ENCODE measurements at places on chromosomes 5 and 9.
A peak's percentile ranks its signal among the peaks of the same experiment; 100 is the strongest.

- no peak for DNase-seq
Measured at GRCh38 chr9:100324594-100325200, 28.0 kb downstream of the TEX10 start.

GRCh38 chr9:22160221-22160620 is 151.1 kb upstream of the CDKN2B start:
- no peak for DNase-seq

- DNase-seq: no peak
Measured at GRCh38 chr9:2655411-2655901, 33.9 kb downstream of the VLDLR start.

DNA sequence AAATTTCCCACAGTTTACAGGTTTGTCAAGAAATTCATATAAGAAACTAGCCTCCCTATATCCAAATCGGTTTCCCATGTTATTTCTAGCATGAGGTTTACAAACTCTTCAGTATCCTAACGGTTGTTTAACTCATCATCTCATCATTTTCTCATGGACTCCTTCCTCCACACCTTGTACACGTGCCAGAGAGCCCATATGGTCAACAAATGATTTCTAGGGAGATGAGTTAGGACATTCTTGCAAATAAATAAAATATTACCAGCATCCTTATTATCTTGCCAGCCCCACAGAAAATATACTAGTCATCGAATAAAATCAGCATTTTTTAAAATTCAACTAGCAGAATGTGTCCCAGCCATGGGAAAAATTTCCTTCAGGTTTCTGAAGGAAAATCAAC is 285.2 kb downstream of the EBF1 start:
- DNase-seq: no peak

DNA sequence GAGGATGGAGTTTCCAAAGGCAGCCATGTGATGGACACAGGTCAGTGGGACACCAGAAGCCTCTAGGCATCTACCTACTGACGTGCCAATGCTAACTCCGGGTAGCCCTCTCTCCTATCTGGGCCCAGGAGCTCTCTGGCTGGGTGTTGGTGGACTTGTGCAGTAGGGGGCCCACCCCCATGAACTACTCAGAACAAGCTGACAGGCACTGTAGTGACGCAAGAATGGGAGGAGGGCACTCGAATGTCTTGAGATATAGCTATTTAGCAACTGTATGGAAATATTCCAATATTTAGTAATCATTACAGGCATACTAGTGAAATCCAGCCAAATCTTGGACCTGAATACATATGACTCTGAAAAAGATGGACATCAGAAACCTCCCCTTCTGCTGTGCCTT is 5.7 kb upstream of the DOCK2 start:
- DNase-seq: no peak

DNA sequence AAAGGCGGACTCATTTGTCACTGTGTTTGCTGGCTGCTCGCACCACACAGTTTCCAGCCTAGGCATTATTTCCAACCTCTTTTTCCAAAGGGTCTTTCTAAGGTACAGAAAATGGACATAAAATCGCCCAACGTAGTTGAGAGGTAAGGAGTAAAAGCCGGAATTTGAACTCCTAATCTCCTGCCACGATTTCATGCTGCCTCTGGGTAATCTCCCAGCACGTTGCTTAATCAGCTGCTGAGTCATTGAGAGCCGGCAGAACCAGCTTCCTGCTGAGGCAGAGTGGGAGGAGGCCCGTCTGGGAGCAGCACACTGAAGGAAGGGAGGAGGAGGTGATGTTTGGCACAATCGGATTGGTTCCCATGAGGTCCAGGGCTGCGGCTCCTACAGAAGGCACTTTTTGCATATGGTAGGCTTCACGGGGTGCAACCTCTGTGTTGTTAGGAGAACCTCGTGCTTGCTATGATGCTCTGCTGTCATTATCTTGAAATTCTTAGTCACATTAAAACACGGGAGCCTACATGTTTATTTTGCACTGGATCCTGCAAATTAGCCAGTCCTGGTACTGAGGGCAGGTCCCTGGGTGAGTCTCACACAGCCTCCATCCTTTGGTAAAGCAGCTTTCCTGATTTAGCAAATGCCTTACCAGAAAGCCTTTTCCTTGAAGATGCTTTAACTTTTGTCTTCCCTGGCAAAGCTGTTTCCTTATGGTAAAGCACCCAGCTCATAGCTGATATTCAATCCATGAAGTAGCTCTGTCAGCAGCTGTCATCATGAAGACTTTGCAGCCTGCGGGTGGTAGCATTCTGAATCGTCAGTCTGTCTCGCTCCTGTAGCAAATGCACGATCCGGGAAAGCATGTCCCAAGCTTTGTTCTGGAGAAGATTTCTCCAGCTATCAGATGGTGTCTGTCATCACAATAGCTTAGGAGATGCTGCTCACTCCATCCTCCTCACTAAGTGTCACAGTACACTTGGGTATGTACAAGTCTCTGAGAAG is 191.6 kb upstream of the MSX2 start:
- peak; percentile 2 for DNase-seq

GRCh38 chr9:30476826-30477225 is 1907.6 kb upstream of the ACO1 start:
- DNase-seq: no peak

DNA sequence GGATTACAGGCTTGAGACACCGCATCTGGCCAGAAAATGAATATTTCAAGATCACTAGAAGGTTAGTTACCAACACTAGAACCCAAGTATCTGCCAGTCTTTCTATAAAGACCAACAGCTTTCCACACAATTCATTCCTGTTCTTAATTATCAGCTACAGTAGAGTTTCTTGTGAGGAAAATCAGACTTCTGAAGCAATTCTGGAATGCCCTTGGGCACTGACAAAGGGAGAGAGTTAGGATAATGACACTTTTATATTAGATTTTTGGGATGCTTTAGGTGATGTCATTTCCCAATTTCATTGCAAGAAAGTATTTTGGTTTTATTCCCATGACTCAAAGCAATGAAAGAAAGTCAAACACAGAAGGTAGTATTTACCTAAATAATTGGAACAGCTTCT is 497.0 kb upstream of the TUSC1 start:
- DNase-seq: no peak

DNA sequence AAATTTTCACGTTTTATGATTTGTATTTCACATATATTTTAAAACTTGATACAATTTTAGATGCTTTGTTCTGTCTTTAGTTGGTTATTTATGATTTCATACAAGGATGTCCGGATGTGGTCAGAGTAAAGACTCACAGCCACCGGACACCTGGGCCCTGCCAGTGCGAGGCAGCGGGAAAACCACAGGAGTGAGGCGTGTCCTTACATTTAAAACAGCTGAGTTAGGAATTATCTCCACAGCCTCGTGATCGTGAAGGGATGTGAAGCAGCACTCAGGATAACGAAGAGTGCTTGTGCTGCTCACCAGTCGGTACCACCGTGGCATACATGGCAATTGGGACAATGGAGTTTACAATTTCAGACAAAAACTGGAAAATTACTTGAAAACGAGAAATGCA is 14.0 kb downstream of the SNX18 start:
- DNase-seq: no peak

- DNase-seq: no peak
Measured at GRCh38 chr5:345404-346195, 24.1 kb downstream of the AHRR start.

- DNase-seq: no peak
Measured at GRCh38 chr9:110371411-110372007, 33.8 kb upstream of the TXNDC8 start.

- no peak for DNase-seq
Measured at GRCh38 chr9:105273731-105274130, 29.3 kb downstream of the SLC44A1 start.

- DNase-seq: no peak
Measured at GRCh38 chr5:56105511-56106291, 110.9 kb upstream of the IL6ST start.
